ENCODE measurements at places on chromosomes 6 and 20.

- DNase-seq = peak; percentile 54
Observed at GRCh38 chr6:149335924-149336608, 18.6 kb downstream of the TAB2 start.

DNA sequence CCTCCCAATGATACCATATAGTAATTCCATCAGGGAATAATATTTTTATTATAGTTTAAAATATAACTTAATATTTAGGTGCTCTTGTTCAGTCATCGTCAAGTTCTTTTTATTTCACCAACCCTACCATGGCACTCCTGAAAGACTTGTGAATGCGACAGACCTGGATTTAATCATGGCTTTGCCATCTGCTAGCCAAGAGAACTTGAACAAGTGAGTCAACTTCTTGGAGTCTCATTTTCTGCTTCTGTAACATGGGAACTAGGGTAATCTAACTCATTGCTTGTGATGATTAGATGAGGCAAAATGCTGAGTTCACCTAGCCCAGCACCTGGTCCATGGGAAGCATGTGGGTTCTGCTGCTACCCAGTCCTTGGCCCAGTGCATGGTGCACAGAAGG, 62.9 kb downstream of the ESR1 start:
- no peak for DNase-seq

DNA sequence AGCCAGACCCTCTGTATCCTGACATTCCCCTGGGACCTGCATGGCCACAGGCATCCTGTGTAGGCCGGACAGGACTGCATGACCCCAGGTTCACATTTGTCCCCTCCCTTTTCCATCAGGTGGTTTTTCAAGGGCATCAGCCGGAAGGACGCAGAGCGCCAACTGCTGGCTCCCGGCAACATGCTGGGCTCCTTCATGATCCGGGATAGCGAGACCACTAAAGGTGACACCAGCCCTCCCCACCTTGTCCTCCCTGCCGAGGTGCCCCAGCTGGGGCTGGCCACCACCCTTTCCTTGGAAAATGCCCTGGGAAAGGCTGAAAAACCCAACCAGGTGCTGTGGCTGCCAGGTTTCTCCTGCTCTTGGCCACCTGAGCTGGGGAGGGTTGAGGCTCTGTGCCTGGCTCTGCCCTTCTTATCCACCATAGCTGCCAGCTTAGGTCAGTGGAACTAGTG, 27.6 kb downstream of the HCK start:
- DNase-seq = no peak

- DNase-seq = no peak
Observed at GRCh38 chr20:40293740-40294139, 395.3 kb downstream of the MAFB start.

DNA sequence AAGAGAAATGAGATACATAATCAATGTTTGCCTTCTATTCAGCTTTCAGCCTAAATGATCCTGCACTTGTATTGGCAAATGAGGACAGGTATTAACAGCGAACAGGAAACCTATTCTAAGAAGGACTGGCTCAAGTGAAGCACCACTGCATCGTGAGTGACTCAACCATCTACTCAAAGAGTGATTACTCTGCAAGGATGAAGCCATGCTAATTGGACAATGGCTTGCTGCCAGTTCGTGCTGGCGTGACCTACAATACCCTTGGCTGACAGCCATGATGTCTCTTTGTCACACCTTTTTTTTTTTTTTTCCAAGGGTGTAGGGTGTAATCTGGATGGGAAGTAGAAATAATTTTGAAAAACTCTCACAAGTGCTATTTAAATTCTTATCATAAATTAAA, 104.9 kb downstream of the GJA10 start:
- peak; percentile 48 for DNase-seq

- no peak for DNase-seq
Observed at GRCh38 chr6:118935331-118935668, 341 bp upstream of the MCM9 start.

GRCh38 chr20:40720826-40721225, 31.8 kb upstream of the MAFB start:
- DNase-seq = no peak

DNA sequence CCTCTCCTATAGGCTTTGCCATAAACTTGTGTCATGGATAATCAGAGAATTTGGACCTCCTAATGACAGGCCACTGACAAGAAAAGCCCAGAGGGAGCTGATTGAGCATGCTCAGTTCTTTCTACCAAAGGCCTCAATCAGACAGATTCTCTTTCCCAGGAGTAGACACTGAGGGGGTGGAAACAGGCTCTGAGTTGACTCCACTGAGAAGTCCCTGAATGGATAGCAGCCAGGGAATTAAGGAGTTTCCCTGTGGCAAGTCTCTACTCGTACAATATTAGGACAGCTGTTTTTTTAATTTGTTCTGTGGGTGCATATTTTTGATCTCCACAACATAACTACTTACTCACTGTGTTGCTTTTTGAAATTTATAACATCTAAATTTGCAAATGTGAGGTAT, 63.3 kb downstream of the SLC16A10 start:
- DNase-seq = no peak

- no peak for DNase-seq
Observed at GRCh38 chr20:58808271-58809046, 42.2 kb downstream of the GNAS-AS1 start.

DNA sequence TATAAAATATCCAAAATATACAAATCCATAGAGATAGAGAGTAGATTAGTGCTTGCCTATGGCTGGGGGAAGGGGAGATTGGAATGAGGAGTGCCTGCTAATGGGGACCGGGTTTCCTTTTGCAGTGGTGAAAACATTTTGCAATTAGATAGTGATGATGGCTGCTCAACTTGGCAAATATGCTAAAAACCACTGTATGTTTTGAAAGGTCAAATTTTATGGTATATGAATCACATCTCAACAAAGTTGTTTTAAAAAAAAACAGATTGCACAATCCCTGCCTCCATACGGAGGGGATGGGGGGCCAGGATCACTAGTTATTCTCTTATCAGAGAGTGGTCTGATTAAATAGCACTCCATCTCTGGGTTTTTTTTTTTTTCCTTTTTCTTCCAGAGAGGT, 76.9 kb upstream of the RIPOR2 start:
- DNase-seq = no peak

DNA sequence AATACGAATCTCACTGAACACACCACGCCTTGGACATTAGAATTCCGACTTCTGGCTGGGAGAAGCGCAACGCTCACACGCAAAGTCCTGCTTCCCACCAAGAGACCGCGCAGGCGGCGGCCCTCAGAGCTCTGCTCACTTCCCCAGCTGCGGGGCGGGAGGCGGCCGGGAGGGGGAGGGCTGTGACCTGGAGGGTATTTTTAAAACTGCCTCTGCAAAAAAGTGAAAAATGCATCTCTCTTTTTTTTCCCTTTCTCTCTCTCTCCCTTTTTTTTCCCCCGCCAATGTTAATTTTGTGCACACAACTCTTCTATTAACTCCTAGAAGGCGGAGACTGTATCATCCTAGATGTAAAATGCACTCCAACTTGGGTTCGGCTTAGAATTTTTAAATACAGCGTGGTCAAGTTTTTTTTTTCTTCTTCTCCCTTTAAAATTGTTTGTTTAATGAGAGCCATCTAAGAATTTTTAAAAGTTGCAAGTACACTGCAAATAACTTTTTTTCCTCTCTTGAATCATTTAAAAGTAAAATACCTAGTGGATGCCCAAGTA, 66.4 kb downstream of the STX11 start:
- DNase-seq = no peak

GRCh38 chr6:121791396-121792315, 356.2 kb downstream of the GJA1 start:
- no peak for DNase-seq

DNA sequence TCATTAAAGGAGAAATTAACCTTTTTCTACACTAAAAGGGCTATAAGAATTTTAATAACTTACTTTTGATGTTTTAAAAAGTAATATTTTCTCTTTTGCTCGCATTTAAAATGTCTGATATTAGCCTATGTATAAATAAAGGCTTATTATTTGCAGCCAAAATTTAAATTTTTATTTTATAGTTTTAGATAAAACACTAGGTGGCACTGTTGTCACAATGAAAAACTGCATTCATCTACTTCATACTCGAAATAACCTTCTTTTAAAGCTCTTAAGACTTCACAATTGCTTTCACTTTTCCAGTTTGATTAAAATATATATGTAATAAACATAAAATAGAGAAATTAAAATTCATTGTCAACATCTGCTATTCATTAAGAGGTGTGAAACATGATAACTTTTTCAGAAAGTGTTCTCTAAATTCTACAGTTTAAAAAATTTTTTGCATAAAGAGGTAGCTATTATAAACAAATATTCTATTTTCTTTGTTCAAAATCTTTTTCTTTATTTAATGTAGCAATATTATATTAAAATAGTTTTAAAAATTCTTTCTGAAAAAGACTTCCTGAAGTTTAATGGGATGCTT, 78.8 kb upstream of the DEFB112 start:
- DNase-seq = no peak

DNA sequence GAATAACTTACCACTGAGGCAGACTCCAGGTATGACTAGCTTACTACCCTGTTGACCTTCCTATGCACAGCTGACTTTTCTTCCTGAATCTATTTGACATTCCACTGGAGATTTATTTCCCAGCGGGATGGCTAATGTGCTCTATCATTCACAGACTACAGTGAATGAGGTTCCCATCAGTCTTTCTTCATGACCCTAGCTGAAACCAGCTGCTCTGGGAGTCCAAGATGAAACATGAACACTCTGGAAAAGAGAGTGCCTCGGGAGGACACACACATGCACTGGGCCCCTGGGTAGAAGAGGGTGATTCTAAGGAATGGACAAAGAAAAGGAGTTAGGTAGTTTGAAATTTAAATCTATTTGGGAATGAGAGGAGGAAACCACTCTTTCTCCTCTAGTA, 82.6 kb upstream of the DST start:
- no peak for DNase-seq

DNA sequence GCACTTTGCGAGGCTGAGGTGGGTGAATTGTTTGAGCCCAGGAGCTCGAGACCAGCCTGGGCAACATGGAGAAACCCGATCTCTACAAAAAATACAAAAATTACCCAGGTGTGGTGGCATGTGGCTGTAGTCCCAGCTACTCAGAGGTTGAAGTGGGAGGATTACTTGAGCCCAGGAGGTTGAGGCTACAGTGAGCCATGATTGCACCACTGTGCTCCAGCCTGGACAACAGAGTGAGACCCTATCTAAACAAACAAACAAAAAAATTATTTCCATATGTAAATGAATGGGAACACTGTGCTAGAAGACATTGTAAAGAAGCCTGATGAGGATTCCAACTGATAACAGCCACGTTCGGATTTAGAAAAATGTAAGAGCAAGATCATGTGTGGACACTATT, 154.2 kb downstream of the ZFP64 start:
- DNase-seq = no peak

- no peak for DNase-seq
Observed at GRCh38 chr6:107246972-107247615, 131.8 kb upstream of the BEND3 start.

GRCh38 chr6:35754452-35755277, 17.8 kb downstream of the ARMC12 start:
- no peak for DNase-seq

GRCh38 chr6:7143476-7143974, 35.8 kb downstream of the RREB1 start:
- DNase-seq = no peak

GRCh38 chr6:105212587-105212986, 32.8 kb upstream of the POPDC3 start:
- no peak for DNase-seq

DNA sequence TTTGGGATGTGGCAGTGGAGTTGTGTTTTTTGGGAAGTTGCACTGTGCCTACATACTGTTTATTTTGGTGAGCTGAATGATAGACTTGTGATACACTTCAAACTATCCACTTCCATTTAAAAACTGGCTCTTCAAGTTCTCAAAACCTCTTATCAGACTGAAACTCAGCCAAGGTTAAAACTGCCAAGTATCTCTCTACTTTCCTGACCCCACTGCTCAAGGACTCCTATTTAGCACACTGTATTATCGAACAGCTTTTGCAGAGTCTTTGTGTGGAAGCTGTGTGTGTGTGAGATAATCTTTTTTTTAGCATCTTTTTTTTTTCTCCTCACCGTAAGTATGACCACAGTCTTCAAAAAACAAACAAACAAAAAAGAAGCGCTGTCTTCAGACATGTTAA, 21.1 kb downstream of the STX11 start:
- no peak for DNase-seq

DNA sequence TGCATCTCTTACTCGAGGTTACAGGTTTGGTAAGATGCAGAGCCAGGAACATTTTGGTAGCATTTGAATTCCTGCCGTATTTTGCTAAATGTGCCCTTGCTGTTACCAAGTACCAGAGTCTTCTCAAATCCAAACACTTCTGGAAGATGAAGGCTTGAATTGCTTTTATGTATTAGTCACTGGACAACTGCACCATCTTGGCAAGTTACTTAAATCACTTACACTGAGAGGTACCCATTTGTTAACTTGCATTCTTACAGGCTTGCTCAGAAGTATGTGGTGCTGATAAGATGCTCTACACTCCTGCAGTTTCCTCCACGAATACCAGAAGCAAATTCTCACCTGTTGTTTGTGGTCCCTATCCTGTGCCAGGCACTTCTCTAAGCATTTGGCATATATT, 12.7 kb downstream of the IL22RA2 start:
- DNase-seq = no peak

DNA sequence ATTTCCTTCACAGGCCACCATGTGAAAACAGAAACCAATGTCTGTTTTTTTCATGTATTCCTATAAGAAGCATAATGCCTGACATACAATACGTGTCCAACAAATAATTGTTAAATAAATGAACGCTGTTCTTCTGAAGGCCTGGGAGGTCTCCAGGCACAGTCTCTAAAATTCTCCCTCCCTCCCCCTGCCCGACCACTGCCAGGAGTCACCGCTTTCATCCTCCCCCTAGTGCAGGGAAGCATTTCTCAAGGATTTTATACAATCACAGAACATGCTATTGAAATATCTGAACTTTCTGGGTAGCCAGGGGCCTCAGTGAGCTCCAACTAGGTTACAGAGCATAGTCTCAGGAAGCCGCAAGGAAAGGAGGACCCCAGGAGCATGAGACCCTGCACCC, 95.3 kb downstream of the ZNF217 start:
- no peak for DNase-seq

GRCh38 chr6:170057961-170058877, 232.7 kb downstream of the DLL1 start:
- DNase-seq = no peak

- DNase-seq = no peak
Observed at GRCh38 chr6:15376900-15377487, 131.1 kb downstream of the JARID2 start.

GRCh38 chr6:82408952-82409431, 45.4 kb downstream of the TPBG start:
- DNase-seq = no peak

- no peak for DNase-seq
Observed at GRCh38 chr6:22569281-22570184, at the start of gene HDGFL1. Gene HDGFL1, plus strand, starts transcription at chr6:22569566. Its CDS starts 10 bp downstream, at chr6:22569576.

DNA sequence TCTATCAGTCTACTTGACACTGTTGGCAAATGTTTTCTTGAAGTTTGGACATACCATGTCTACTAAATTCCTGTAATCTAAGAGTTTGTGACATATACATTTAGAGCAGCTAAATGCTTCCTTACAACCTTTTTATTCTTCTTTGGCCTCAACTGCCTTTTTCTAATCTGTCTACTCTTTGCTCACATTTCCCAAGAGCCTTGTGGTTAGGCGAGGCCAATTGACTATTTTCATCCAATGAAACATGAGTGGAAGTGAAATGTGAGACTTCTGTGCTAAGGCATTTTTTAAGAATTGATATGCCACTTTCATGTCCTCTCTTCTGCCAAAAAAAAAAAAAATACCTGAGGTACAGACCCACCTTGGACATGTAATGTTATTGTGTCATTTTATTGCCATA, 158.2 kb upstream of the MCHR2 start:
- no peak for DNase-seq

Measured in activated CD4-positive, alpha-beta T cell treated with anti-CD3 and anti-CD28 coated beads, Interleukin-2, amount 50 U/mL, for 48 hours (primary cell).